ENCODE measurements at places on chromosomes 1 and 21. TPM values are rescaled to one million over a fixed set of nuclear protein-coding genes. Genes with fewer than 3 reads are reported as not detected.
A peak's percentile ranks its signal among the peaks of the same experiment; 100 is the strongest.

The LCE1E gene
- 1.0 TPM for polyA plus RNA-seq

The RCSD1 gene
- 0.03 TPM for polyA plus RNA-seq

The UMODL1 gene
- not detected for polyA plus RNA-seq

The CDKN2C gene
- polyA plus RNA-seq = 0.31 TPM

The KIF26B gene
- 0.80 TPM for polyA plus RNA-seq

The TLCD4 gene
- not detected for polyA plus RNA-seq

The FCGR3A gene
- polyA plus RNA-seq = not detected

The GUCA2B gene
- polyA plus RNA-seq = not detected

The KLHDC8A gene
- not detected for polyA plus RNA-seq

The NPR1 gene
- not detected for polyA plus RNA-seq

The C1QB gene
- not detected for polyA plus RNA-seq

The APCS gene
- polyA plus RNA-seq = not detected

The PLPP3 gene
- 4.0 TPM for polyA plus RNA-seq

The VASH2 gene
- 0.04 TPM for polyA plus RNA-seq

GRCh38 chr1:29282924-29283803 is 46.8 kb downstream of the PTPRU start:
- DNase-seq = no peak

DNA sequence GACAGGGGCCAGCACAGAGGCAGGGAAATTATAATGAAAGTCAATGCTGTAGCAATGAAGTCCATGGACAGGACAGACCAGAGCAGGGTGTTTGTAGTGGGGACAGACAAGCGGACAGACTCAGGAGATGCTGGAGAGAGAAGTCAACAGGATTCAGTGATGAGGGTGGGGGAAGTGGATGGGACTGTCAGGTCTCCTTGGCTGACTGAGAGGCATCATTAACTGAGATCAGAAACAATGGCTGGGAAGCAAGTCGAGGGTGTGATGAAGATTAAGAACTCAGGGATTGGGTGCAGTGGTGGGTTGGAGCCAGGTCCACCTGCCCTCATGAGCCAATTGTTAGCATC is 25.5 kb downstream of the CD58 start:
- DNase-seq = no peak

- no peak for DNase-seq
Measured at GRCh38 chr1:233340031-233340555, 12.6 kb downstream of the MAP3K21 start.

GRCh38 chr1:42767510-42768000 is 506 bp downstream of the C1orf50 start:
- DNase-seq = no peak

- DNase-seq = no peak
Measured at GRCh38 chr1:172287208-172287607, 133.3 kb upstream of the C1orf105 start.

- DNase-seq = no peak
Measured at GRCh38 chr1:199264911-199265310, 626.1 kb downstream of the PTPRC start.

GRCh38 chr21:32182449-32182848 is 96.4 kb downstream of the MIS18A start:
- no peak for DNase-seq

- no peak for DNase-seq
Measured at GRCh38 chr1:197902454-197903195, at the start of gene C1orf53. TSS of gene C1orf53 (plus strand) at chr1:197902630. CDS start at chr1:197902650, 20 bp downstream.

GRCh38 chr1:24085546-24085945 is 26.4 kb downstream of the MYOM3 start:
- no peak for DNase-seq

- DNase-seq = no peak
Measured at GRCh38 chr1:9711466-9712020, 60.0 kb downstream of the PIK3CD start.

- DNase-seq = no peak
Measured at GRCh38 chr1:184487531-184488193, 100.8 kb downstream of the C1orf21 start.

GRCh38 chr1:19812875-19813642 is 2.0 kb downstream of the RNF186 start:
- no peak for DNase-seq

DNA sequence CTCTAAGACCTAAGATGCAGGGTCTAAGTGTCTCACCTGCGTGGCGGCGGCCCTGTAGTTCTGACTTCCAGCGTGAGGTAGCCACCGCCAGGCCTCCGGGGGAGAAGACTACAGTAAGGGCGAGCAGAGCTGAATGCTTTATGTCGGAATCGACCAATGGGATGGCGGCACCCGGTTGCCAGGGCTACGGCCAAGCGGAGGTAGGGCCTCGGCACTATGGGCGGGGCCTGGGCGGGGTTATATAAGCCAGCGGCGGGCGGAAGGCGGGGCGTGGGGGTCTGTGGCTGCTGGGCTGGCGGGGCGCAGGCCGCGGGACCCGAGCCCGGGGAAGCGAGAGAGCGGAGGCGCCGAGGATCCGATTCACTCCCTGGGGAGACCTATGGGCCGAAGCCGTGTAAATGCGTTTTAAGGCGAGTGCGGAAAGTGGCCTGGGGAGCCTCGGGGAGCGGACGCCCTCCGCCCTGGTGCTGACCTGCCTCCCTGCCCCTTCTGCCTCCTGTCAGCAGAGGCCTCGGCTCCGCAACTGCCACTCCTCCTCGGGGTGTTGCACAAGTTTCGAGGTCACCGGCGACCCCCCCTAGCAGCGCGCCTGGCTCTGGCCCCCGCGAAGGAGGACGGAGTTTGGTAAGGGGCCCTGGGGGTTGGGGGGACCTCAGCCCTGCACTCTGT is at the start of gene AZIN2:
AZIN2 (plus strand) TSS at position 269 of the 669 bp plus-strand sequence. CDS start 1,097 bp downstream, outside the sequence.
- peak; percentile 76 for DNase-seq

GRCh38 chr1:60826320-60827094 is 255.9 kb upstream of the NFIA start:
- no peak for DNase-seq

DNA sequence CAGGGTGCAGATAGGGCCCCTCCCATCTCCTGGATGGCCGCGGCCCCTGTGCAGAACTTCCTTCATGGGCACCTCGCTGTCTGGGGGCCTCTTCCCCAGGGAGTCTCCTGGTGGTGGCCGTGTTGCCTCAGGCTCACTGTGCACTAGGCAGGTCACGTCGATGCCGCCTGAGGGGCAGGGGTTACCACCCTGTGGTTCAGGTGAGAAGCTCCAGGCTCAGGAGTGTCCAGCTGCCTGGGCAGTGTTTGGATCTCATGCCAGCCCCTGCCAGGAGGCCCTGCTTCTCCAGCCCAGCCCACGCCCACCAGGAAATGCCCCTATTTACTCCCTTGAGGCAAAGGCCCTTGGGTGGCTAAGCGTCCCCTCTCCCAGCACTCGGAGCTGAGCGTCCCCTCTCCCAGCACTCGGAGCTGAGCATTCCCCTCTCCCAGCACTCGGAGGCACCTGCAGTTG is 2.1 kb downstream of the ITGB2 start:
- no peak for DNase-seq

DNA sequence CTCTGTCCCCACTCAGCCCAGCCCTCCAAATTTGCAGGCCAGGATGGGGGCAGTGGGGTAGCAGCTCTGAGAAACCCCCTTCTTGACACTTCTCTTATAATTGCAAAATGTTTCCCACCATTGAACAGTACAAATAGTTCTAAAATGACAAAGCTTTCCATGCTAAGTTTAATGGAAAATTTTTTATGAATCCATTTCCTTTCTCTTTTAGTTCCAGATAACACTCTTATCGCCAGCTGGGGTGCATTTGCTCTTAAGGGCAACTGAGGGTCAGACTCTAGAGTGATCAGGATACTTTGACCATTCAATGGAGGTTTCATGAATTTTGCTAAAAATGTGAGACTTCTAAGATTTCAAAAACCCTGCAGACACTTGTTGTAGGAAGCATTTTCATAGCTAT is 29.9 kb downstream of the PIK3C2B start:
- DNase-seq = no peak

- no peak for DNase-seq
Measured at GRCh38 chr1:246427611-246428010, 79.5 kb downstream of the SMYD3 start.

GRCh38 chr1:62178372-62178771 is 16.3 kb upstream of the L1TD1 start:
- no peak for DNase-seq

- no peak for DNase-seq
Measured at GRCh38 chr1:74467786-74468377, 44.5 kb downstream of the LRRC53 start.

DNA sequence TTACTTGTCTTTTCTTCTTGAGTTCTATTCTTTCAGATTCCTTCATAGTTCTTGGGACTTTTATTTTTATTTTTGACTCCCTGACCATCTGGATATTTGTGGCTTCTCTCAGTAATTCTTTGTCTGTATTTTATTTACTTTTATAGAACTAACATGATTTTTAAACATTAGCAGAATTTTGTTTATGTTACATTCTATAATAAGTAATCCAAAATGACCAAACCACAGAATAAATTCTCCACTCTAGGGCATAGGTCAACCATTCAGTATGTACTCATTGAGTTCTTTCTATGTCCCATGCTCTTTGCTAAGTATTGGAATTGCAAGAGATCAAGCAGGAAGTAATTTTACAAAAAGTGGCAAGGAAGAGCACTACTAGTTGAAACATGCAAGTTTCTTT is 969.0 kb downstream of the TTLL7 start:
- no peak for DNase-seq

GRCh38 chr1:117629625-117630422 is 24.0 kb downstream of the TENT5C start:
- DNase-seq = no peak

GRCh38 chr1:216554934-216555333 is 131.7 kb upstream of the USH2A start:
- DNase-seq = no peak

- DNase-seq = no peak
Measured at GRCh38 chr1:6205849-6206519, at the start of gene RNF207. TSS of gene RNF207 (plus strand) at chr1:6206119. CDS start at chr1:6206536, 417 bp downstream.

- DNase-seq = peak; percentile 64
Measured at GRCh38 chr1:229371624-229372023, 28.8 kb upstream of the CCSAP start.

- DNase-seq = no peak
Measured at GRCh38 chr1:29346576-29346975, 110.3 kb downstream of the PTPRU start.

DNA sequence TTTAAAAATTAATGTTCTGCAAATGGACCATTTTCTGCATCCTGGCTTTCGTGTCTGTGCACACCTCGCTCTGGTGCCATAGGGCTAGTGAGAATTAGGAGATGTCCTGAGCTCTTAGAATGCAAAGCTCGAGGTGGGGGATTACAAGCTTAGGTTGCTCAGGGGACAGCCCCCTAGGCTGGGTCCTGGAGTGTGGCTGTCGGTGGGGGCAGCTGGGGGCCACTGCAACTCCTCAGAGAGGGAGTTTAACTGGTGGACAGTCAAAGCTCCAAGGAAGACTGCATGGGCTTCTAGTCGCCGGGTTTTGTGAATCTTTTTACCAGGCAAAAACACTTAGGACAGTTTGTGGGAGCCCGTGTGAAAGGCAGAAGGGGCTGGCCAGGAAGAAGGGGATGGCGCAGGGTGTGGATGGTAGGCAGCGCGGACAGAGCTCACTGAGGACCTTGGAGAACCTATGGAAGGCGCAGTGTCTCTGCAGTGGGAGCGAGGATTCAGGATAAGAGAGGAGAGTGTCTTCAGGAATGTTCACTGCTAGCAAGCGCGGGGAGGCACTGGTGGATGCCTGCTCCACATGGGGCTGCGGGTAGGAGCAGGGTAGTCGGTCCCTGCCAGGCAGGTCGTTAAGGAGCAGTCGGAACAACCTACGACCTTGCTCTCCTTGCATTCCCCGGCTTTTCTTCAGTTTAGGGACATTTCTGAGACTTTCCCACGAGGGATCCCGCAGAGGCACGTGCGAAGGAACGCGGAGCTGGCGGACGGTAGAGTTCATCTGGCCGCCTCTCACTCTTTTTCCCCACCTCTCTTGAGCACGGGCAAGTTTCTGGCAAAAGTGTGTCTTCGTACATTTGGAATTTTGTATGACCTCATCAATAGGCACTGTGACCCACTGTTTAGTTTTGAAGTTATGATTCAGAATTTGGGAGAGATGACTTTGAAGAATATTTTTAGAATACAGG is 12.9 kb upstream of the KCNE1 start:
- DNase-seq = no peak

DNA sequence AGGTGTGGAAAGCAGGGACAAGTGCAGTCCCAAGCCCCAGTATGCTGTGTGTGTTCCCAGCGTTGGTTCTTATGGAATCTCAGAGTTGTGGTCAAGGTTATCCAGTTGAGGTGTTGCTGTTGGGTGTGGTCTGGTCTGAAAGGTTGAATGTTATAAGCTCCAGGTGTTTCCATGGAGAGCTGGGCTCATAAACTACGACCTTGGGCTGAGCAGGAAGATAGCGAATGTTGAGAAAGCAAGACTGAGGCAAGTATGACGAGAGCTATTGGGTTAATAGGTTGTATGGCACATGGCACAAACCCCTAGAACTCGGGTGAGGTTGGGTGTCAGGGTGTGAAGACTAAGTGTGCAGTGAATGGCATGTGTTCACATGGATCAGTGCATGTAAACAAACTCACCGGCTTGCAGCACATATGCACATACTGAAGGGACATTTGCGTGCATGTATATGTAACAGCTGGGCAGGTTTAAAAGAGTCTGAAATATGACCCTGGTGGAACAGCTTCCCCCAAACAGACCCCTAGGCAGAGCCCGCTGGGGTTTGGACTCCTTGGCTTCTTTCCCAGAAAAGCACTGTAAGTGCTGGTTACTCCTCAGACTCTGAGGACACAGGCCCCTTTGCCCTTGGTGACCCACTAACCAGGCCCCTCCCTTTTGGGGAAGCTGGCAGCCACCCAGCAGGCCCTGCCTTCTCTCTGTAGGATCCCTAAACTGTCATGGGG is 117.5 kb downstream of the NAV1 start:
- no peak for DNase-seq

GRCh38 chr1:180962178-180962577 is 49.5 kb downstream of the KIAA1614 start:
- DNase-seq = no peak

DNA sequence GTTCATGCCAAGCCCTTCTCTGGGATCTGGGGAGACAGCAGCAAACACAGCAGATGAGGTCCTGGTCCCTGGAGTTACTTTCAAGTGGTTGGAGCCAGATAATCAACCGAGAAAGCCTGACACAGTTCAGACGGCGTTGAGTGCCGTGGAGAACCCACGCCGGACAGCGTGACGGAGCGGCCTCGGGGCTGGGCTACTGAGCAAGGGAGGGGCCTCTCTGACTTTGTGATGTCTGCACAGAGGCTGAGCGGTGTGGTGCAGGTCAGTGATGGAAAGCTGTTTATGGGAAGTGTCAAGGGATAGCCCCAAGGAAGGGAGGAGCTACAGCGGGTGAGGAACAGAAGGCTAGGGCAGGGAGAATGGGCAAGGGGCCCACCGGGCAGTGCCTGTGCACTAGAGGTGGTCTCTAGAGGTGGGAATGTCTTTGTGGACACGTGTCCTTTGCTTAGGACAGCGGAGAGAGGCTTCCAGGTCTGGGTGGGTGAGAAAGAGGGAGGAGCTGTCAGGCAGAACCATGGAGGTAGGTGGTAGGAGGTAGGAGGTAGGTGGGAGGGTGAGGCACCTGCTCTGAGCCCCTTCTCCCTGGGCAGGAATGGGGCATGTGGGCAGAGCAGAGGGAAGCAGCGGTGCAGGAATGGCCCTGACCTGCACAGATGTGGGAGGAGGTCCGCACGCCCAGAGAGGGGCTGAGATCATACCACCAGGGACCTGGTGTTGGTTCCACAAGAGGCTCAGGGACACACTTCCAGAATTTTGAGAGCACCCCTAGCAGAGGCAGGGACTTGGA is 62.8 kb downstream of the RUNX3 start:
- no peak for DNase-seq

- no peak for DNase-seq
Measured at GRCh38 chr1:75985827-75986226, 53.6 kb upstream of the ASB17 start.

- DNase-seq = no peak
Measured at GRCh38 chr1:56360021-56360420, 219.3 kb downstream of the PLPP3 start.

All from keratinocyte (primary cell).